ENCODE measurements at places on chromosomes 11 and 22. TPM values are rescaled to one million over a fixed set of nuclear protein-coding genes. Genes with fewer than 3 reads are reported as not detected.

TREH gene
- total RNA-seq = not detected

ZNF408 gene
- total RNA-seq = 13.7 TPM

ANGPTL5 gene
- total RNA-seq = not detected

- H3K27me3 ChIP-seq = no peaks in the 10 kb centered on the region
- peaks cover 9% of the 10 kb centered on the region for H3K36me3 ChIP-seq
- no peak for DNase-seq
Observed at GRCh38 chr11:27413218-27413617, 50.2 kb upstream of the CCDC34 start.

DNA sequence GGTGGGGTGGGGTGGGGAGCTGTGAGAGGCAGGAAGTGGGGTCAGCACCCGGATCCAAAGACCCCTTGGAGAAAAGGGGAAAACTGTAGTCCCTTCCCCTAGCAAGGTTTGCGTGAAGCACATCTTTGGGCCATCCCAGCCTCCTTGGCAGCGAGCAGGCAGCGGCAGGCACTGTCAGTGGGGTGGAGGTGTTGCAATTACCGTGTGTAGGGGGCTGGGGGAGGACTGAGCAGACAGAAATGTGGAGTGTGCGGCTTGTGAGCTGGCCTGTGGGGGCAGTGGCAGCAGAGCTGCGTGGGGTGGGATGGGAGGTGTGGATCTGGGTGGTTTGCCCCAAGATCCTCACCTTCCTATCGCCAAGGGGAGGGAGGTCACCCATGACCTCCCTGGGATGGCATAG lies 16.4 kb downstream of the DAGLA start:
- H3K4me1 ChIP-seq = peaks cover 31% of the 10 kb centered on the region
- no peak for DNase-seq
- H3K36me3 ChIP-seq = no peaks in the 10 kb centered on the region
- H3K4me3 ChIP-seq = no peak overlapping the region
- peaks cover 3% of the 10 kb centered on the region for H3K27me3 ChIP-seq

GRCh38 chr11:12890476-12890875 lies 118.6 kb upstream of the RASSF10 start:
- no peak overlapping the region for H3K4me3 ChIP-seq
- H3K4me1 ChIP-seq = peaks cover 8% of the 10 kb centered on the region
- peaks cover 22% of the 10 kb centered on the region for H3K36me3 ChIP-seq
- H3K27me3 ChIP-seq = no peaks in the 10 kb centered on the region
- no peak for DNase-seq

DNA sequence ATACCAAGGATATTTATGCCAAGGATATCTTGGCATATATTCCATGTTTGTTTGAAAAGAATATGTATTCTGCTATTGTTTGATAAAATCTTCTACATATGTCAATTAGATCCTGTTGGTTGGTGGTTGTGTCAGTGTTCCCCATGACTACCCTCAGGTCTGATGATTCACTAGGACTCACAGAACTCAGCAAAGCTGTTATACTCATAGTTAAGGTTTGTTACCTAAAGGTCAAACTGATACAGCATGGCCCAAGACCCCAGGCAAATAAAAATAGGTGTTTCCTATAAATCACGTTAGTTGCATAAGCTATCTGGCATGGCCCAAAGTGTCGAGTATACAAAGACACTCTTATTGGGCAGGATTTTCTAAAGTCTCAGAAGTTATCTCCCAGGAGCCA lies 30.2 kb upstream of the B3GNT6 start:
- H3K36me3 ChIP-seq = peaks cover 16% of the 10 kb centered on the region
- no peak overlapping the region for H3K27ac ChIP-seq
- H3K4me1 ChIP-seq = peaks cover 7% of the 10 kb centered on the region
- H3K27me3 ChIP-seq = no peaks in the 10 kb centered on the region

Measured in progenitor cell of endocrine pancreas (in vitro differentiated cells).